Midbrain (tissue), 1 donor: ENCODE measurements at places on chromosomes 2 and 18.

DNA sequence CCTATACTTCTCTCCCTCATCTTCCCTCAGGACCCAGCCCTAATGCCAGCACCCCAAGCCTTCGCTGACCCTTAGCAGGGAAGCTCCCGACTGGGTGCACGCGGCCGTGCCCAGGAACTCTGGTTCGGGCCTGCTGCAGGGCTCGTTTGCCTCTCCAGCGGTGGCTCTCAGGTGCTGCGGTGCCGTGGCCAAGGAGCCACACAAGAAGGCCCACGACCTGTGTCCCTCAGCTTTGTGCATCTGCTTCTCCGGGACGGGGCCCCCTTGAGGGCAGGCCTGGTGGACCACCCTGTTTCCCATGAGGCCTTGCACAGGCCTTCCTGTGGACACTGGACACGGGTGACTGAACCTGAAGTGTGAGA is 17.7 kb downstream of the BOK start:
- no peak for DNase-seq

GRCh38 chr2:217160978-217161973 is 301.4 kb upstream of the TNP1 start:
- DNase-seq, result no peak

DNA sequence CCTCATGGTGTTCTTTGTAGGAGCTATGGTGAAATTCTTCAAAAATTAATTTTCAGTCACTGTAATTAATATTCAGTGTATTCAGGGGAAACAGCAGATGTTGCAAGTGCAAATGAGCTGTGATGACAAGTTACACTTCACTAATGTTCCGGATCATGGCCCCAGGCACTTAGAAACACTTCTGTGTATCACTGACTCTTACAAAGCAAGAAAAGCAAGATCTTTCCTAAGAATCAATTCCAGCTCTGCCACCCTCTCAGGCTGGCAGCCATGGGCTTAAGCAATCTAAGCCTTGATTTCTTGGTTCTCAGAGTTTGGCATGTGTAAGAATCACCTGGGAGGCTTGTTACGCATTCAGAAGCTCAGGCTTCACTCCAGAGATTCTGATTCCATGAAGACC is 78.0 kb downstream of the MARCHF4 start:
- DNase-seq, result no peak

DNA sequence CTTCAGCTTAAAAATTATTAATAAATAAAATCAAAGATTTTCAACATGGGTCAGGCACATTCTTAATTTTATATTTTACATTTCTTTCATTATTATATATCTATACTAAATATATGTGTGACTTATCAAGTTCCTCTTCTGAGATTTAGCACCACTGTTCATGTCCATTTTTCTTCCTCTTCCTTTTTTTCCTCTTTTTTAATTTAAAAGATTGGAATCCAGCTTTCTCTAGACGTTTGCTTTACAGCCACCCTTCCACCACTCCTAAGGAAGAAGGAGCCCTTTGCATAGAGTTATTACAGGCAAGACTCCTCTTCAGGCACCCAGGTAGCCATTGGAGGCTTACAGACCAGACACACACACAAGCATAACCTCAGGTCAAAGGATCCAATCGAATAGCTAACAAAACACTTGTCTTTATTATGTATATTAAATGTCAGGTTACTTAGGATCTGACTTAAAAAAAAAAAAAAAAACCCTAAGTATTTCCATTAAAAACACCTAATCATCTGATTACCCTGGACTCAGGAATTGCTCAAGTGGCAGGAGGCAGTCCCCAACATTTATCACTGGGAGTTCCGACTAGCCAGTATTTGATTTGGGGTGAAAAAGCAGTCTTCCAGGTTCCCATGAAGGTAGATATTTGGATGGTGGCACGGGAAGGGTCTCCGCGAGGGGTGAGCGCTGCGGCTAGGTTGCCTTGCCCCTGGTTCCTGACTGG is 2.4 kb upstream of the ZEB2 start:
- DNase-seq, result no peak

GRCh38 chr2:192978395-192978794 is 783.7 kb upstream of the TMEFF2 start:
- no peak for DNase-seq

DNA sequence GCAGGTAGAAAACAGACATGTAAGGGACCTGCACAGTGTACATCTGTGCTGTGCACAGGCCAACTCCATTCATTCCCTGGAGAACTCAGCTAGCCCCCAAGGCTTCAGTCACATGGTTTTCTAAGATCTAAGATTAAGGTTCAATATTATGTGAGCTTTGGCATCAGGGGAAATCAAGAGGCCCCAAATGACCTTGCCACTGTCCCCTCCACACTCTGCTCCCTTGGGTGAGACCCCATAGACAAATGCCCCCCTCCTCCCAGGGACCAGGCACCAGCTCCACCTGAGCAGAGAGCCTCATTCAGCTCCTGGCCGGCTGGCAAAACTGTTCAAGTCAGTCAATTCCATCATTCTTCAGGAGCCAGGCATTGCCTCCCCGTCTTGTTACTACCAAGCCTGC is 93.6 kb upstream of the TMEM18 start:
- no peak for DNase-seq

DNA sequence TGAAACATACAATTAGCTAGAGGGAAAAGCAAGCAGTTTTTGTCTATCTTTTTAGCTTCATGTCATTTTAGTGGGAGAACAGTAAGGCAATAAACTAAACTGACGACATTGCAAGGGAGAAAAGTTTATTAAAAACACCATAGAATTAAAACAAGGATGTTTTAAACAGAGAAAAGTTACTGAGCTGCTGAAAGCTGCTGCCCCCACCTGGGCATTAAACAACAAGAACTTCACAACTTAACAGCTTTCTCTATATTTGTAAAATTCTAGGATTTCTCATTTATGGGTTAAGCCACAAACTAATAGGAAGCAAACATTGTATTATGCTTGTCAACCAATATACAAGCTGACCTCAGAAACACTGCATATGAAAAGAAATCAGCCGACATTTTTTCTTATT is 289.2 kb downstream of the ERBB4 start:
- DNase-seq, result no peak

- peak; percentile 45 for DNase-seq
Observed at GRCh38 chr2:131127076-131127475, 21.9 kb downstream of the PLEKHB2 start.
